GOT3 (cell line): ENCODE measurements at places on chromosomes 12 and 14.

DNA sequence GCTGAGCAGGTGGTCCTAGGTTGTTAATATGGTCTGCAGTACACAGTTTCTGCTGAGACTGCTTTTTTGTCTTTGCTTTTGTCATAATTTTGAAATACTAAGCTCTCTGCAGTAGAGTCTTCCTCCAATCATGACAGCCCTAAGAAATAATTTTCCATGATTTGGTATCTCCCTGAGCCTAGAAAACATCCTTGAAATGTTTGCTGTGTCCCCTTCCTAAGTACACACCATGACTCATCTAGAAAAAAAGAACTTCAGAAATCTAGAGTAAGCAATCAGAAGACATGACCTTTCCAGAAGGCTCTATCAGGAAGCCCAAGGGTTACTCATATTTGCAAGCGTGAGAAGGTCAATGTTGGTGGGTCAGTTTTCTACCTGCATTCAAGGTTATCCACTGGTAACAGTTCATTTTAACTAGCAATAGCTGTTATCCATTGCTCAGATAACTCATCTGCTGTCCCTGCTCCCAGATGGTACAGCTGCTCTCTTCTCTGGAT lies 16.4 kb downstream of the DAD1 start:
- DNase-seq, result no peak

DNA sequence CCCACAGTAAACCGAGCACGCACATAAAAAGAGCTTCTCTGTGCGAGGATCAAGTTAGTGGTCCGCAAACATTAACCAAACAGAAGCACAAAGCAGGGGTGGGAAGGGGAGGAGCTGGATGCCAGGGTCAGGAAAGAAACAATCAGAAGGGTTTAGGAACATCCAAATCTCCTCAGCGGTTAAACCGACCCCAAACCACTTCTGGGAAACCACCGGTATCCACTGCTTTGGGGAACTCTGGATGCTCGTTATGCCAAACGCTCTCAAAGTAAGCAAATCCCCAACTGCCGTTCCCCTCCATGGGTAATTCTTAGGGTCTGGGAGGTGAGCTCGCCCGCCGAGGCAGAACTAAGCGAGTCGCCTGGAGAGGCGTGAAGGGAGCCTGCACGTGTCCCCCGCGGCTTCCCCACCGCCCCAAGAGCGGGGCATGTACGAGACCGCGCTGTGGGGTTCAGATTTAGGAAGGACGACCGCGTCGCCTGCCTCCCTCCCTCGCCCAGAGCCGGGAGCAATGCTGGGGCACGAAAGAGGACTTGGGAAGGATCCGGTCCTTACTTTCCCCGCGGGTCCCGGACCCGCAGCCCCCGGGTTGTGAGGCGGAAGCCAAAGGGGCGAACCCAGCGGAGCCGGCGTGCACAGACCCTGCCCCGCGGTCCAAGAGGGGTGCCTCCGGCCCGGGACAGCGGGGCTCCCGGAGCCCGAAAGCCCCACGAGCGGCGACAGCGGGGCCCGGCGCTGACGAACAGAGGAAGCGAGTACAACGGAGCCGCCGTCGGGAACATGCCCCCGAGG lies 711 bp downstream of the SBNO1 start:
- DNase-seq, result no peak

DNA sequence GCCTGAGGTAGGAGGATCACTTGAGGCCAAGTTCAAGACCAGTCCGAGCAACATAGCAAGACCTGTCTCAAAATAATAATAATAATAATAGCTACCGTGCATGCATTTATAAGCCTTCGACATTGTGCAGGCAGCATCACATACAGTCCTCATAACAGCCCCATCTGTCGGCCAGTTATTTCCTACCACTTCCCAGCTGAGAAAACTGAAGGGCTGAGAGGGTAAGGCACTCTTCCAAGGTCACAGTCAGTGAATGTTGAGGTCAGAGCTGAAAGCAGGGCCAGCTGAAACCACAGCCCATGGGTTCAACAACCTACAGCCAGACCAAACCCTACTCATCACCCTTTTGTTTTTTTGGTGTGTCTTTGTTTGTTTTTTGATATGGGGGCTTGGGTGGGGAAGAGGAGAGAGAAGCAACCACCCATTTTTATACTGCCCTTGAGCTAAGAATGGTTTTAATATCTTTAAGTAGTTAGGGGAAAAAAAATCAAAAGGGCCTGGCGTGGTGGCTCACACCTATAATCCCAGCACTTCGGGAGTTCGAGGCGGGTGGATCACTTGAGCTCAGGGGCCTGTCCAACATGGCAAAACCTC lies 16.8 kb upstream of the ITPK1 start:
- DNase-seq, result no peak

DNA sequence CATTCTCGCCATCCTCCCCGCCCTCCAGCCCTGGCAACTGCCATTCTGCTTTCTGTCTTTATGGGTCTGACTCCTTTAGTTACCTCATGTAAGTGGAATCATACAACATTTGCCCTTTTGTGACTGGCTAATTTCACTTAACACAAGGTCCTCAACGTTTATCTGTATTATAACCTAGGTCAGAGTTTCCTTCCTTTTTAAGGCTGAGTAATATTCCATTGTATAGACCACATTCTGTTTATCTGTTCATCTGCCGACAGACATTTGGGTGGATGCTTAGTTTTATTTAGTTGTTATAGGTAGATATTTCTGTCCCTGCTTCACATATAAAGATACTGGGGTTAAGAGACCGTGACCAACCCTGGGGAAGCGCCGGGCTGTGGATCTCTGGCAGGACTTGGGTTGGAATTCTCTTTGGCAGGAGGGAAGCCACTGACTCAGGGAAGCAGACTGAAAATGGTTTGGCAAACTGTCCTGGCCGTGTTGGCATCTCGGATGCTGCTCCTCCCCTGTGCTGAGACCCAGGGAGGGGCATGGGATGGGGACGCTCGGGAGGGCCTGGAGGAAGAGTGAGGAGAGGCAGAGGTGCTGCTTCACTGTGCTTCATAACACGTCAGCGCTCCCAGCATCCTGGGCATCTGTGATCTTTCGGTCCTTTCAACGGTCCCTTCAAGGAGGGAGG lies 38.9 kb downstream of the TEAD4 start:
- no peak for DNase-seq

DNA sequence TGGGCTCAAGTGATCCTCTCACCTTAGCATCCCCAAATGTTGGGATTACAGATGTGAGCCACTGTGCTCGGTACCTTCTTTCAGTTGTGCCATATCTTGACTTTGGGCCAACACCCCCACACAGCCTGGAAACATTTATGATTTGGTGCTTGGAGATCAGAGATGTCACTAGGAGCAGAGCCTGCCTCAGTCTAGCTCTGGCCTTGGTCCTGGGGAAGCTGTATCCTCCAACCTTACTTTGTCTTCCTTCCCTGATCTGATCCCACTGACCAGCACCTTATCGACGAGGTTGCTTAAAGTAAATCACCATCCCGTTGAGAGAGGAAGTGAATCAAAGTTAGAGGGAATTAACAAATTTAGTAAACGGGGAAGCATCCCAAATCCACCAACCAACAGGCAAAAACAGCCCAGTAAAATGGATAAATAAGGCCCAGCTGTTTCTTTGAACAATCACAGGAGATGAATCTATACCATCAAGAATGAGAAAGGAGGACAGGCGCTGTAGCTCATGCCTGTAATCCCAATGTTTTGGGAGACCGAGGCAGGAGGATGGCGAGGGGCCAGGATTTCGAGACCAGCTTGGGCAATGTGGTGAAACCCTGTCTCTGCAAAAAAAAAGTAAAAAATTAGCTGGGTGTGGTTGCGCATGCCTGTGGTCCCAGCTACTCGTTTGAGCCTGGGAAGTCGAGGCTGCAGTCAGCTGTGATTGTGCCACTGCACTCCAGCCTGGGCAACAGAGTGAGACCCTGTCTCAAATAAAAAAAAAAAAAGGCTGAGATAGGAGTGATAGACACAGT lies 3.4 kb downstream of the PLBD2 start:
- DNase-seq, result no peak

- no peak for DNase-seq
These were observed 55.1 kb downstream of the CMAS start for GRCh38 chr12:22100958-22101748.

DNA sequence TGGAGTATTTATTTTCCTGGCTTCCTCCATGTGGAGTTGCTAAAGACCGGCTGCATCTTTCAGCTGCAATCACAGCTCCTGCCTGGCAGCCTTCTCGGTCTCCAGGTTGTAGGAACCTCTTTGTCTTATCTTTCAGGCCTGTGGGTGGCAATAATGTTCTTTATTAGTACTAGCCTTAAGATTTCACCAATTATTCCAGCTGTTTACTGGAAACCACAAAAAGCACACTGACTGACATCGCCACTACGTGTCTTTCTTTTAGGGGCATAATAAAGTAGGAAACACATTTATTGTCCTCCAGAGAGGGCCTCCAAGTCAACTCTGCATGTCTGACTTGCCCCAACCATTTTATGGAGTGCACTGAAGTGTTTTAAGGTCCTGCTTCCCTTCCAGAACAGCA lies 1116.5 kb upstream of the TMEM132C start:
- no peak for DNase-seq

DNA sequence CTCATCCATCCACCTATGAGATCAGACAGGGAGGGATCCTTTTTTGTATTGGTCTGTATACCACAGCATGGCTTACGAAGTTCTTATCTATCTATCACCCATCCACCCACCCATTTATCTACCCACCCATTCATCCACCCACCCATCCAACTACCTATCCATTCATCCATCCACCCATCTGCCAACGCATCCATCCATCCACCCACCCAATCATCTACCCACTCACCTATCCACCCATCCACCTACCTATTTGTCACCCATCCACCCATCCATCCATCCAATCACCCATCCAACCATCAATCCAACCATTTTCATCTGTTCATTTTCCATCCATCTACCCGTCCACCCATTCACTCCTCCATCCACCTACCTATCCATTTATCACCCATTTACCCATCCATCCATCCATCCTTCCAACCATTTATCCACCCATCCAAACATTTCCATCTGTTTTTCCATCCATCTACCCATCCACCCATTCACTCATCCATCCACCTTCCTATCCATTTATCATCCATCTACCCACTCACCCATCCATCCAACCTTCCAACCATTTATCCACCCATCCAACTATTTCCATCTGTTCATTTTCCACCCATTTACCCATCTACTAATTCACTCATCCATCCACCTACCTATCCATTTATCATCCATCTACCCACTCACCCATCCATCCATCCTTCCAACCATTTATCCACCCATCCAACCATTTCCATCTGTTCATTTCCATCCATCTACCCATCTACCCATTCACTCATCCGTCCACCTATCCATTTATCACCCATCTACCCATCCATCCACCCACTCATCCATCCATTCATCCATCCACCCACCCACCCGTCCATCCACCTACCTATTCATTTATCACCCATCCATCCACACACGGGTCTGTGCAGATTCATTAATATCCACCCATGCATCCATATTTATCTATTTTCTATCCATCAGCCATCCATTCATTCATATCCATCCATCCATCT lies 13.3 kb downstream of the SDS start:
- no peak for DNase-seq

GRCh38 chr14:54342806-54343205 lies 54.0 kb upstream of the CDKN3 start:
- no peak for DNase-seq

- DNase-seq, result no peak
These were observed 30.1 kb upstream of the TDRD9 start for GRCh38 chr14:103898204-103898603.

- no peak for DNase-seq
These were observed 91.0 kb downstream of the GRIP1 start for GRCh38 chr12:66587912-66588311.

DNA sequence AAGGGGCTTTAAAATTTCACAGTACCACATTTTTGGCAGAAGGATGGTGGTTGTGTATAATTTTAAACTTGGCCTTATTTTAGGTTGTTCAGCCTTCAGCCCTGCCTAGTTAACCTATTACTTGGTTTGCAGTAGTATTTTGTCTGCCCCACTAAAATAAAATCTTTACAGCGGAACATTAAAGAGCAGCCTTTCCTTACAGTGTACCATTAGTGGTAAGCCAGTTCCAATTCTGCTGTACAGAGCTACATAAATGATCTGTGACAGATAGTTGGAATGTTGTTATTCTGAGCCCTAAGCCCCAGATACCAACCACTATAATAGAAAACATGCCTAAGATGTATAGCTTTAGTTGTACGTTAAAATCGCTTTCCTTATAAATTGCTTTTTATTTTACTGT lies 56.2 kb downstream of the SLC38A6 start:
- DNase-seq, result no peak

DNA sequence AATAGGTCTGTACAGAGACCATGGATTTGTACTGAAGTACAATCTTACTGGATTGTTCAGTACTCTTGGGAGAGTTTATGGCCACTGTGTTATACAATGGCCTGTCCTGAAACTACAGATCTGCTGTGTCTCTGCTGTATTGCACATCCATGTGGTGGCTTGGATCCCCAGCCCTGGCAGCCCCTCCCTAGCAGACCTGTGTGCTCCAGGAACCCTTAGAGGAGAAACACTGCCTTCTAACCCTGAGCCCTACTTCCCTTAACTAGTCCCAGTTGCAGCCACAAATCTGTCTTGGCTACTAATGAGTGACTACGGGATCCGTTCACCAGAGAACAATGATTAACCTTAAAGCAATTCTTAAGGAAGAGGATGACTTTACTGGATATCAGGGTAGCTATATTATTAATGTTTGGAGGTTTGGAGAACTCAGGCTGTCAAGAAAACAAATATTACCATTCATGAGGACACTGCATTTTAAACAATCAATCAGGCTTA lies 27.7 kb downstream of the RNF34 start:
- no peak for DNase-seq

DNA sequence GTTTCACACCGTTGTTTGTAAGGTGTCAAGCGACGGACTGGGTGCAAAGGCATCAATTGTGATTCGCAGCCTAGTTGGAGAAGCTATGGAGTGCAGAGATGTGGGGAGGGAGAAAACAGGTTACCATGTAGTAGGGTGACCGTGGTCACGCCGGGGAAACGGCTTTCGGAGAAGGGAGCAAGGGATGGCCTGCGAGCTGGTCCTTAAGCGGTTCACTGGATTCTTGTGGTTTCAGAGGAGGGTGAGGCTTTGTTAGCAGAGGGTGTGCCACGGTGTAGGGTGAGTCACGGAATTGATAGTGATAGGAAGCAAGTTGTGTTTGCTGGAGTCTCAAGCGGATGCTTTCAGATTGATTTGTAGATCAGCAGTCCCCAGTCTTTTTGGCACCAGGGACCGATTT lies 2.3 kb downstream of the PIWIL1 start:
- DNase-seq, result no peak

- DNase-seq, result no peak
These were observed 15.2 kb downstream of the HNF1A start for GRCh38 chr12:120993496-120993895.
